ENCODE measurements at places on chromosomes 7 and 10.

DNA sequence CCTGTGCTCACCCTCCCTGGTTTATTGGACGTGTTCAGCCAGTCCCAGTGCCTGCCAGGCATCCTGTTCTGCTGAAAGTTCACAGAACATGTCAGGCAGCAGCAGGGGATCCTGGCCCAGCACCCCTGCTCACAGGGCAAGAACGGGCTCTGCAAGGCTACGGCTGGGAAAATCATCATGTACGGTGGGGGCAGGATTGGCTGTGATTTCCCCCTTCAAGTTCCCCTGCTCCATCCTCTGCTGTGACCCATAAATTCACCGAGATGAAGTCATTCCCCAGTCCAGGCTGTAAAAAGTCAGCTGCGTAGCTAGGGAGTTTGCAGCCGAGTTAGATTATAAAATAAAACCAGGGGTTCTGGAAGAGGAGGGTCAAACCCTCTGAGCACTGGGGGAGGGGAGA is 484.1 kb upstream of the ZMIZ1 start:
- DNase-seq = no peak

- peak; percentile 58 for DNase-seq
These were observed 655.9 kb upstream of the IGFBP3 start for GRCh38 chr7:46576950-46577349.

GRCh38 chr7:132430861-132431822 is 145.1 kb downstream of the PLXNA4 start:
- peak; percentile 82 for DNase-seq

- peak; percentile 21 for DNase-seq
These were observed 72.8 kb upstream of the DDC start for GRCh38 chr7:50637725-50638643.

- no peak for DNase-seq
These were observed 208.6 kb upstream of the KIAA1217 start for GRCh38 chr10:24000271-24000813.

DNA sequence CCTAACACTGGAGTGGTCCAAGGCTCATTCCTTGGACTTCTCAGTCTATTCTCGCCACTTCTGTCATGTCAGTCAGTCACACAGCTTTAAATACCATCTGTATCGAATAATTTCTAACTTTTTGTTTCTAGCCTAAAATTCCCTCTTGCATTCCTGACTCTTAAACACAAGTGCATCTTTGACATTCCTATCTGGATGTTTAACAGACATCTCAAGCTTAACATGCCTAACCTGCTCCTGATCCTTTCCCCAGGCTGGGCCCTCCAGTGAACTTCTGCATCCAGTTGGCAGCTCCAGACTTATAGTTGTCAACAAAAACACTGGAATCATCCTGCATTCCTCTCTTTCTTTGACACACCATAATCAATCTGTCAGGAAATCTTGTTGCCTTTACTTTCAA is 4.5 kb upstream of the ABCB4 start:
- no peak for DNase-seq

- DNase-seq = no peak
These were observed 25.9 kb downstream of the DNAH11 start for GRCh38 chr7:21568762-21569161.

GRCh38 chr7:5550831-5551230 is 127.2 kb upstream of the TNRC18 start:
- DNase-seq = no peak
